SK-N-MC (cell line): ENCODE measurements at places on chromosomes 3 and 15.

GRCh38 chr3:179760944-179761343 lies 108.1 kb downstream of the USP13 start:
- DNase-seq = no peak

- DNase-seq = no peak
Measured at GRCh38 chr3:140470962-140471361, 206.9 kb upstream of the TRIM42 start.

DNA sequence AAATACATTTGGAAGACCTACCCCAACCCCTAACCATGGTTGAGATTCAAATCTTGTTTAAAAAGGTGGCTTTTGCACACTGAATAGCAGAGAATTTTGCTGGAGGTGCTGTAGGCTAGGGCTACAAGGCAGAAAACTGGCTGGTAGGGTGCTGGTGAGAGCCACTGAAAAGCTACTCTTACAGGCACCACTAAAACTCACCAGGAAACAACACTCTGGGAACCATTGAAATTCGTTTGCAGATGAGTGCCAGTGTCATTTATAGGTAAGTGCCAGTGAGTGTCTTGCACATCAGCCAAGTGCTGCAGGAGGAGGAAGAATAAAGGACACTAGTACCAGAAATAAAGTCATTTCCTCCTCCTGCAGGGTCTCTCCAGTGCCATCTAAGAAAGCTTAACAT lies 610.2 kb downstream of the ZNF385D start:
- DNase-seq = no peak

DNA sequence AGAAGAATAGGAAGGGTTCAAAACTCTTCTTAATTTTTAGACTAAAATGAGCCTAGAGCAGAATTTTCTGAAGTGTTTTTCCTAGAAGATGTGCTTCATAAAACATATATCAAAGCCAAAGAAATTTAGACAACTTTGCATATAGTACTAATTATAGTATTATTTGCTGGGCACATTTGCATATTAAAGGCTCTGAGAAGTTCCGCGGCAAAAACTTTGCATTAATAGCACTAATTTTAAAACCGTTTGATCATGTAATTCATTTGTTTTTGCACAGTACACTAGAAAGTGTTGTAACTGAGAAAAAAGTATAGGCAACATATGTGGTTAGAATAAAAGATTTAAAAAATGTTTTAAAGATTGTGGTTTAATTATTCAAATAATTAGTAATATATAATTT lies 412.0 kb upstream of the NR2F2 start:
- DNase-seq = no peak

- DNase-seq = no peak
Measured at GRCh38 chr15:90903733-90904536, 833 bp downstream of the MAN2A2 start.

GRCh38 chr3:42179110-42179725 lies 86.8 kb downstream of the CCK start:
- peak; percentile 3 for DNase-seq

- DNase-seq = no peak
Measured at GRCh38 chr15:42490291-42490670, 660 bp downstream of the ZNF106 start.

GRCh38 chr15:70528270-70528706 lies 235.1 kb downstream of the UACA start:
- DNase-seq = peak; percentile 56

- peak; percentile 18 for DNase-seq
Measured at GRCh38 chr3:72193771-72194430, 409.0 kb upstream of the PROK2 start.

GRCh38 chr3:42786631-42787030 lies 13.6 kb upstream of the CCDC13 start:
- no peak for DNase-seq

- no peak for DNase-seq
Measured at GRCh38 chr15:31480356-31481025, 153.9 kb downstream of the KLF13 start.
